A549 treated with RU486 at 1 μM for 4 hours (cell line): ENCODE measurements at places on chromosomes 5 and 9. TPM values are rescaled to one million over a fixed set of nuclear protein-coding genes. Genes with fewer than 3 reads are reported as not detected.

The LIFR gene
- 2.3 to 6.5 TPM (median 6.1 TPM) in 5 replicates for total RNA-seq

The OR1L4 gene
- not detected in 5 replicates for total RNA-seq

The ZNF366 gene
- total RNA-seq: not detected in 5 replicates

The GDNF gene
- 0.11 to 0.14 TPM in 2 of 5 replicates, not detected in the others for total RNA-seq

The ENTREP1 gene
- 0.28 to 0.71 TPM (median 0.49 TPM) in 5 replicates for total RNA-seq

The SPEF2 gene
- 1.4 to 2.2 TPM (median 2.0 TPM) in 5 replicates for total RNA-seq
